Activated CD8-positive, alpha-beta T cell treated with anti-CD3 and anti-CD28 coated beads, Interleukin-2, amount 10 ng/mL, durations not matched to agents 7 days and 5 days (primary cell): ENCODE measurements at places on chromosomes 2 and 18. TPM values are rescaled to one million over a fixed set of nuclear protein-coding genes. Genes with fewer than 3 reads are reported as not detected.

The ANKRD53 gene
- total RNA-seq: not detected

The ATG9A gene
- total RNA-seq: 53.8 TPM

The SSB gene
- 86.0 TPM for total RNA-seq

The VSNL1 gene
- not detected for total RNA-seq

The STON1 gene
- total RNA-seq: 1.6 TPM

GRCh38 chr18:48540251-48541025, 1.6 kb downstream of the CTIF start:
- peak; percentile 41 for DNase-seq
- peaks cover 31% of the 10 kb centered on the region for H3K27me3 ChIP-seq
- H3K4me1 ChIP-seq: peaks cover 20% of the 10 kb centered on the region
- H3K4me3 ChIP-seq: peak overlapping the region; percentile 82
- H3K36me3 ChIP-seq: no peaks in the 10 kb centered on the region

DNA sequence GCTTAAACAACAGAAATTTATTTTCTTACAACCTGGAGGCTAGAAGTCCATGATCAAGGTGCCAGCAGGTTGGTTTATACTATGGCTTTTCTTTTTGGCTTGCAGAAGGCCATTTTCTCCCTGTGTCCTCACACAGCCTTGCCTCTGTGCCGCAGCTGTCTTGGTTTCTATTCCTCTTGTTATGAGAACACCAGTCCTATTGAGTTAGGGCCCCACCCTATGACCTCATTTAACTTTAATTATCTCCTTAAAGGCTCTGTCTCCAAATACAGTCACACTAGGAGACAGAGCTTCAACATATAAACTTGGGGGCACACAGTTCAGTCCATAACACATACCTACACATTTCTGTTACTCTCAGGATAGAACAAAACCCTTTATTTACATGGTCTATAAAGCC, 17.3 kb upstream of the RHOB start:
- no peak overlapping the region for H3K4me3 ChIP-seq
- peaks cover 11% of the 10 kb centered on the region for H3K4me1 ChIP-seq
- H3K27me3 ChIP-seq: peaks cover 9% of the 10 kb centered on the region
- DNase-seq: no peak
- H3K27ac ChIP-seq: no peak overlapping the region

DNA sequence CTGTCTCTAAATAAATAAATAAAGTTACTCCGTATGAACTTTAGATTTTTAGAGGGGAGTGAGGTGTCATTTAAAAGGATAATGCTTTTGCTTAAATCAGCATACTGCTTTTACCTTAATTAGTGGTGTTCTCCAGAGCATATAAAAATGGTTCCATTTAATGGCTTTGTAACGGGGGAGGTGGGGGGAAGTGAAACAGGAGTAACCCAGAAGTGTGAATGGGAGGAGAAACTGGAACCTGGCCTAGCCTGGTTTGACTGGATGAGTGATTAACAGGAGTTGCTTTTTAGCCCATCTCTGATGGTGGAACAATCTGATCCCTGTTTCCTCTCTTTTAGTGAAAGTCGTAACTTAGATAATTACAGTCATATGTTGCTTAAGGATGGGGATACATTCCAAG, 1.6 kb downstream of the CNDP2 start:
- H3K36me3 ChIP-seq: peaks cover 38% of the 10 kb centered on the region
- DNase-seq: no peak
- peak overlapping the region; percentile 83 for H3K4me3 ChIP-seq
- H3K4me1 ChIP-seq: peaks cover 55% of the 10 kb centered on the region

DNA sequence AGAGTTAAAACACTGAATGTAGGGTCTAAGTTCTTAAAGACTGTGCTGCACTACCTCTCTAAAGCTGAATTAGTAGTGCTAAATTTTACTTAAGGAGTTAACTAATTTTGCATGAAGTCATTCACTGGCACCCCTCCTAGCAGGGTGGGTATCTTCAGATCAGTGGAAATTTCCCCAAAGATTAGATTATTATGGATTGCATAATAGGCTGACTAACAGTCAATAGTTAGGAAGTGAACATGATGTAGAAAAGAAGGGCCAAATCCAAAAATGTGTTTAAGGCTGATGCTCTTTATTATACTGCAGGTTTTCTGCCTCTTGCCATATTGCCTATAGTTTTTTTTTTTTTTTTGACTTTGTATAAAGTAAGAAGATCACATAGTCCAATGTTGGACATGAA, 5.2 kb downstream of the ZNF638 start:
- H3K27me3 ChIP-seq: no peaks in the 10 kb centered on the region
- DNase-seq: no peak
- peaks cover 37% of the 10 kb centered on the region for H3K36me3 ChIP-seq
- H3K4me3 ChIP-seq: no peak overlapping the region
- no peak overlapping the region for H3K27ac ChIP-seq
- H3K4me1 ChIP-seq: peaks cover 41% of the 10 kb centered on the region

DNA sequence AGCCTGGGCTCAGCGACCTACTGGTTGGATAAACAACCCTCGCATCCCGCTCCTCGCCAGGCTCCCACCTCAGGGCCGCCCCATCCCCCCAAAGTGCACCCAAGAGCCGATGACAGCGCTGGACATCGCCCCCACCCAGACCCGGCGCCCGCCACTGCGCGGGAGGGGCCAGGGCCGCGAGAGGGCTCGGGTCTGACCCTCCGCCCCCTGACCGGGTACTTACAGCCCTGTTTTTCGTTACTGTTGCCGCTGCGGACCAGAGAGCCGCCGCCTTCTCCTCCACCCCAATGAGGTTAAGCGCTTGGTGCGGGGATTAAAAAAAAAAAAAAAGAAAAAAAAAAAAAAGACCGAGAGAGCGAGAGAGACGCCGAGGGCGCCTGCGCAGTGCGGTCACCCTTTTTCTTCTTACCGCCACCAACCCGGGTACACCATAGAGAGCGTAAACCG, at the start of gene CLASP1:
TSS of gene CLASP1 (minus strand) at position 314 of the 447 bp plus-strand sequence. CDS start 43,567 bp downstream, outside the sequence.
- peak within 1 kb of the TSS; percentile 100 for H3K4me3 ChIP-seq
- H3K4me1 ChIP-seq: peaks cover 54% of the 10 kb centered on the region
- DNase-seq: no peak
- no peaks in the 10 kb centered on the region for H3K27me3 ChIP-seq

GRCh38 chr2:85133751-85134254, 611 bp downstream of the TCF7L1 start:
- no peaks in the 10 kb centered on the region for H3K36me3 ChIP-seq
- peak; percentile 26 for DNase-seq
- peaks cover 65% of the 10 kb centered on the region for H3K27me3 ChIP-seq
- H3K4me3 ChIP-seq: peak overlapping the region; percentile 48
- no peak overlapping the region for H3K27ac ChIP-seq

- no peaks in the 10 kb centered on the region for H3K4me1 ChIP-seq
- no peak overlapping the region for H3K4me3 ChIP-seq
- H3K27ac ChIP-seq: no peak overlapping the region
Measured at GRCh38 chr2:160694221-160694620, 200.6 kb upstream of the RBMS1 start.

GRCh38 chr2:222673883-222674282, 2.4 kb downstream of the MOGAT1 start:
- H3K27me3 ChIP-seq: peaks cover 63% of the 10 kb centered on the region
- no peak overlapping the region for H3K4me3 ChIP-seq
- H3K4me1 ChIP-seq: peaks cover 10% of the 10 kb centered on the region
- H3K27ac ChIP-seq: no peak overlapping the region
- DNase-seq: no peak

DNA sequence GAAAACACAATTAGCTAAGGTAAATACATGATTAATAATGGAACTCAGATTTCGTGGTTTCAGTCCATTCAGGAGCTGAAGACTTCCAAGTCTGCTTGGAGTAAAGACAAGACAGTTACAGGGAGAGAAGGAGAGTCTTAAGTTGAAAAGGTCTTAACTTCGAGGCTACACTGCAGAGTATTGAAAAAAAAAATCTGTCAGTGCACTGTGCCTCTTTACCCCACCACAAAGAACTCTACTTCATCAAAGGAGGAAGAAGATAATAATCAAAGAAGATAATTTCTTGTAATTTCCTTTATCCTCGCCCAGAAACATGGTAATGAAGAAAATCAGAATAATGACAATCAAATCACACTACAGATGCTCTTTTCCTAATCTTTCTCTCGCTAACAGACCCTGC, 75.4 kb downstream of the MEMO1 start:
- no peak overlapping the region for H3K27ac ChIP-seq
- no peak overlapping the region for H3K4me3 ChIP-seq
- no peak for DNase-seq

DNA sequence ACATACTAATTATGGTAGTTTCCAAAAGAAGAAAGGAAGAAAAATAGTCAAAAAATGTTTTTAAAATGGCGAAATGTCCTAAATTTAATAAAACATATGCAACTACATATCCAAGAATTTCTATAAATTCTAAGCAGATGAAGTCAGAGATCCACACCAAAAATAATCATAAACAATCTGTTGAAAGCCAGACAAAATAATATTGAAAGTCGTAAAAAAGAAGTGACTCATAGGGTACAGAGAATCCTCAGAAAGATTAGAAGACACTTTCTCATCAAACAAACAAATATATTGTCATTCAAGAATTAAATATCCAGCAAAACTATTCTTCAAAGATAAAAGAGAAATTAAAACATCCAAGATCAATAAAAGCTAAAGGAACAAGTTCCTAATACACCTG, 281.4 kb upstream of the ZNF804A start:
- no peaks in the 10 kb centered on the region for H3K4me1 ChIP-seq
- DNase-seq: no peak
- no peaks in the 10 kb centered on the region for H3K27me3 ChIP-seq
- H3K36me3 ChIP-seq: no peaks in the 10 kb centered on the region
- H3K4me3 ChIP-seq: no peak overlapping the region
